Activated effector memory CD4-positive, alpha-beta T cell treated with Interleukin-2 at 50 U/mL for 16 hours (primary cell): ENCODE measurements at places on chromosomes 12 and 14.
A peak's percentile ranks its signal among the peaks of the same experiment; 100 is the strongest.

- DNase-seq, result peak; percentile 23
These were observed 8.4 kb downstream of the PAPLN start for GRCh38 chr14:73245480-73246325.

DNA sequence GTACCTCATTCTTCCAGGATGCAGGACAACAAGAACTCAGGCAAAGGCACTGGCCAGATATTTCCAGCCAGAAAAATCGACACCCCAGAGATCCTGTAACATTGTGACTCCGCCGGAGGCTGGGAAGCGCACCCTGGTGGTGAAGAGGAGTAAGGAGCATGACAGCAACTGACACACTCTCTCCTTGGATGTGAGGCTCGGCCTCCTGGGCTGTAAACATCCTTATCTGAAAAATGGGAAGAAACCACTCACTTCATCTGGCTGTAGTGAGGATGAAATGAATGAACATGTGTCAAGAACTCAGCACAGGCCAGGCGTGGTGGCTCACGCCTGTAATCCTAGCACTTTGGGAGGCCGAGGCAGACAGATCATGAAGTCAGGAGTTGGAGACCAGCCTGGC lies 27.5 kb downstream of the TCHP start:
- peak; percentile 5 for DNase-seq

GRCh38 chr12:69987579-69988091 lies 162.6 kb downstream of the MYRFL start:
- no peak for DNase-seq

GRCh38 chr12:18139254-18139653 lies 49.3 kb upstream of the RERGL start:
- no peak for DNase-seq

DNA sequence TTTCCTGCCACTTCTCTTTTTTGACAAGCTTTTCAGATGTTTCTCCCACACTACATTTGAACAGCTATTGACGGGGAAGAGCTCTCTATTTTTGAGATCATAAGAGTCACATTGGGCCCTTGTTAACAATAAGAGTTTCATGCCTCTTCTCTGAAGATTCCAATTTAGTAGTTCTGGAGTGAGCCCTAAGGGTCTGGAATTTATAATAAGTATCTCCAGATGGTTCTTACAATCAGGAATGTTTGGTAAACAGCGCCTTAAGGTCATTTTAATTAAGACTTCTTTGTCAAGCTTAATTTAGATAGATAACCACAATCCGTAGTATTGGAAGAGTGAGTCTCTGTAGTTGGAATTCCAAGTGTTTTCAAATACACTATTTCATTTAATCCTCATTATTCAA lies 60.6 kb upstream of the HECTD1 start:
- DNase-seq, result no peak

DNA sequence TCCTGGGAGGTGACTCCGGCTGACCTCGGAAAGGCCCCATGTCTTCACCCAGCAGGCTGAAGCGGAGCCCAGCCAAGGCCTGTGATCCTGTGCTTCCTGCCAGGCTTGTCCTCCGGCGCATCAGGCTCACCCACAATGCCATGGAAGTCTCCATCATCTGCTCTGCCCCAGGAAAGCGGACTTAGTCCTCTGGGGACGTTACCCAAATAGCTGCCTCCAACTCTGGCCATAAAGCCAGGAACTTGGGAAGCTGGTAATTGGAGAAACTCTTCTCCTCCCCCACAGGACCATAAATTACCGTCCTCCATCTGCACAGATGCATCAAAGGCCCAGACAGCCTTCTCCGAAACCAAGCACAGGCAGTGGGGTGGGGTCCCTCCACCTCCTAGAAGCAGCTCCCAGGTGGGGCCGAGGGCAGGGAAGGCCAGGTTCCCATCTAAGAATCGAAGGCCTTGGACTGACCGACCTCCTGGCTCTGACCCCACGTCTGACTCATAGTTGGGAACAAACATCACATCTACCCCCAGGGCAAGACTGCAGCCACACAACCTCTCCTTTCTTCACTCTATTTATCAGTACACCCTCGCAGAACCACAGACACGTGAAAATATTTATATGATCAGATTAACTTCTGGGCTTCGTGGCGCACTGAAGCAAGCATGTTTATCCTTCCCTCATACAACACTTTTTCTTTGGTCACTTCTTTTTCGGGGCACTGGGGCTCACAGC lies 56.4 kb downstream of the PITPNM2 start:
- no peak for DNase-seq

DNA sequence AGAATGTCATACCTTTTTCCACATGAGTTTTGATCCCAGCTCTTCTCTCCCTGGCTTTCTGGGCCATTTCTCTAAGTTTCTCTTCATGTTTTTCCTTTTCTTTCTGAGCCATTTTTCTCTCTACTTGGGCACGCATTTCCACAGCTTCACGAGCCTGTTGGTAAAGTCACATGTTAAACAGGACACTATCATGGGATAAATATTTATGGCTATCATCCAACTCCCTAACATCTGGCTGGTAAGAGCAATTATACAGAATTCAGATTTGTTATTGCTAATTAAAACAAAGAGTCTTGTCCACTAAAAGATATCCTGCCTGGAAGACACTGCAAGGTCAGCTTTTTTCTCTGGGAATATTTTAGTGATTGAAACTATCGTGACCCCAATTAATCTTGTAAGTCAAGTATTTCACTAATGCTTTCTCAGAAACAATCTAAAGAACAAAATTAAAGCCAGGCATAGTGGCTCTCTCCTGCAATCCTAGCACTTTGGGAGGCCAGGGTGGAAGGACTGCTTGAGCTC lies 23.1 kb downstream of the SLIRP start:
- DNase-seq, result no peak

DNA sequence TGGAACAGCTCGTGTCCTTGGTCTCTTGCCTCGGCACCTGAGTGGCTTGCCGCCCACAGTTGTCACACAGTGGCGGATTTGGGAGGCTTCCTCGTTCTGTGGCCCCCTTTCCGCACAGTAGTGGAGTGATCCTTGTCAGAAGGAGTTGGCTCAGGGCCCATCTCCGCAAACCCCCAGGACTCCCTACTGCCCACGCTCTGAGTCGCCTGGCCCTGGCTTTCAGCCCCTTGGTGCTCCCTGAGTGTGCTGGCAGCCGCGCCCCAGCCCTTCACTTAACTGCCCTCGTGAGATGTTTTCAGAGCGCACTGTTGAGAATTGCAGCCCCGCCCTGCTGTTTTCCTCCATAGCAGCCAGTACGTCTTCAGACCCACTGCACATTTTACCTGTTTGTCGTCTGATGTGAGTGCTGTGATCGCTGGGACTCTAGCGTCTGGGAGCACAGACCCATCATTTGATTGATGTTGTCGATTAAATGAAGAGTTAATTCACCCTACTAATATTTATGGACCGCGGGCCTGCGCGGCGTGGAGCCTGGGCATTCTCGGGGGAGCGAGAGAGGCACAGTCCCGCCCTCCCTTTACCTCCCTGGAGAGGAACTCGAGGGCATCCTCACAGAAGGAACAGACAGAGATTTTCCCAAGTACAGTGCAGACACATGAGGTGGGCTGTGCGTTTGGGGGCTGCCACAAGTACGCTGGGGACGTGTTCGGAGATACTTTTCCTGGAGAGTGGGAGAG lies 91.8 kb downstream of the DDX51 start:
- no peak for DNase-seq

GRCh38 chr12:7042842-7043241 lies 17.7 kb upstream of the C1S start:
- DNase-seq, result no peak

GRCh38 chr12:69898236-69898635 lies 73.2 kb downstream of the MYRFL start:
- DNase-seq, result no peak

DNA sequence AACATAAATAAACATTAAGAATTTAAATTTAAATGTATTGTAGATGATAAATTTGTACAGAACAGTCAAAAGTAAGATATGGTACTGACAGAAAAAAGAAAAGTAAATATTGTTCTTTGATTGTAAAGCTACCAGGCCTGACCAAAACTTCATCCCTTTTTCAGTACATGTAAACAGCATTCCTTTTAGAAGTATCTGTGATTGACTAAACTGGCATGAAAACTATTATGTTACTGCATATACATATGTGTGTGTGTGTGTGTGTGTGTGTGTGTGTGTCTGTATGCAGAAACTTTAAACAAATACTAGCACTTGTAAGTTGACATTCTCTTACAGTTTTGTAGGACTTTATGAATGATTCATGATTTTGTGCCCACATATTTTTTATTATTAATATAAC lies 270.9 kb downstream of the C12orf50 start:
- no peak for DNase-seq

DNA sequence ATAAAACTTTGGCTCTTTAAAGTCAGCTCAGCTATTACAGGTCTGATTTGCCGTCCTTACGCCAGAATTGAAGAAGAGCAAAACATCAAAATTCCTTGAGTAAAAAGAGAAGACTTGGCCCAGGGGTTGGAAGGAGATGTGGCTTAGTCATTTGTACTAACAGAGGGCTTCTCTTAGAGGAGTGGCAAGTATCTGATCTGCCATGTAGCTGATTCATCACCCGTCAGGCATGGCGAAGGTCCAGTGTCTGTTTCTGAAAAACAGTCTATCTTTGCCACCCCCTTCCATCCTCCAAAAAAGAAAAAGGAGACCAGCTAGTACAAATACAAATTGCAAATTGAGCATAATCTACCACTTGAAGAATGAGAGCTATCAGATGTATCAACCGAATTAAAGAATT lies 91.9 kb downstream of the RAD52 start:
- no peak for DNase-seq

GRCh38 chr12:89657066-89657465 lies 51.6 kb downstream of the ATP2B1 start:
- no peak for DNase-seq

GRCh38 chr14:89042021-89042420 lies 217.6 kb downstream of the TTC8 start:
- no peak for DNase-seq

- DNase-seq, result no peak
These were observed 123.5 kb downstream of the TTC8 start for GRCh38 chr14:88947646-88948598.

DNA sequence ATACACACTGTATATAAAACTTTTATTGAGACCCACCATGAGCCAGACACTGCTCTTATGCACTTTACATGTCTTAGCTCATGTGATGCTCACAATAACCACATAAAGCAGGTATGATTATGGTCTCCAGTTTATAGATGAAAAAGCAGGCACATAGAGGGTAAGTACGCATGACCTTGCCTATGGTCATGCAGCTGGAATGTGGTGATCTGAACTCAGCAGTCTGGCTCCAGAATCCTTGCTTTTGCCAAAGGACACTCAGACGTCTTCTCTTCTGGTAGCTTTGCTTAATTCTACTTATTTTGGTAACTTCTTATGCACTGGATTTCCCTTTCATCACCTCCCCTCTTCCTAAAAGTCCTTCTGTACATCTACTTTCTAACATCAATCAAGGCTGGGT lies 103.3 kb upstream of the CRY1 start:
- DNase-seq, result no peak

- DNase-seq, result no peak
These were observed 38.2 kb downstream of the ZFYVE21 start for GRCh38 chr14:103753774-103754173.

GRCh38 chr12:16238661-16239060 lies 38.8 kb downstream of the SLC15A5 start:
- no peak for DNase-seq

DNA sequence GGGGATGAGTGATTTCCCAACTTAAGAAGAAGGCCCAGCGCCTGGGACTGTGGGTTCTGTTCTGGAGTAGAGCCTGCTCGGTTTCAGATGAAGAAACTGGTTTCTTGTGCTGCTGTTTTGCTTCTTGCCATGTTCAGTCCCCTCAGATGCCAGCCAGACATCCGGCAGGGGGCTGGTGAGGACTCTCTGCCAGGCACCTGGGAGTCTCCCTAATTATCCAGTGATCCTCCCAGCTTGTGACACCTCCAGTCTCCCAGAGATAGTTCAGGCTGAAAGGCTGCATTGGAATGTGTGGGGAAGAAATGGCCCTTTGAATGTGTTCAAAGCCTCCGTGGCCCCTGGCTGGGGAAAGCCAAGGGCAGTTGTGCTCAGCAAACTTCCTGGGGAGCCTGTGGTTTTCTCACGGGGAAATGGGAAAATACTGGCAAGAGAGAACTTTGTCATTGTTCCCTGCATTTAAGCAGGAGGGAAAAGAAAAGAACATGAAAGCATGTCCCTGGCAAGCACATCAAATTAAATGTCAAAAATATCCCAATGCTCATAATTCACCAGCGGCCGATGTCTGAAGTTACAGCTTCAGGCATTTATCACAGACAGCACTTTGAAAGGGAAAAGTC lies 8.5 kb upstream of the SERPINA12 start:
- DNase-seq, result no peak

DNA sequence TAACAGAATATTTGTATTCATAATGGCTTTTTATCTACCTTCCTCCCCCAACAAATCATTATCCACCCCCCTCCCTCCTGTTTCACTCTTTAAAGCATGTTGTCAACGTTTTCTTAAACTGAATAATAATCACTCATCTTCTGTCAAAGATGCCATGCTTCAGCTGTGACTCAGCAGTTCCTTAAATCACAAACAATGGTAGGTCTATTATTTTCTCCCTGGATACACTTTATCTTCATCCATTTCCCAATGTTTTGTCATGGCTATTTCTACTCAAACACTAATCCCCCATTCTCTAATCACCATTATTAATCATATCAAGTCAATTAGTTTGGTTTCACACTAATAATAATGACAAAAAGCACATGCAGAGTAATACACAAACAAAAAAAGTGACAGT lies 6.5 kb downstream of the CLEC12B start:
- no peak for DNase-seq

DNA sequence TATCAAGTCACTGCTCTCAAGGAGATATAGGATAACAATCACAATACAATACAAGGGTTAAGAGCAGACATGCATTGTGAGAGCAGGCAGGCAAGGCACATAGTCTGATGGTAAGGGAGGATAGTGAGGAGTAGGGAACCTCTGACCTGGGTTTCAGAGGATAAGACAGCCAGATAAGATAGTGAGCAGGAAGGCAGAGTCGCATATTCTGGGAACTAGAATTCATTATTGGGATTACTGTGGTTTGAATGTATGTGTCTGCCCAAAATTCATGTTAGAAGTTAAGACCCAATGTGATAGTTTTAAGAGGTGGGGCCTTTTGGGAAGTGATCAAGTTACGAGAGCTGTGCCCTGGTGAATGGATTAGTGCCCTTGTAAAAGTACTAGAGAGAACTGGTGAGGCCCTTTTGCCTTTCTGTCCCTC lies 14.4 kb upstream of the ATF1 start:
- DNase-seq, result no peak

- DNase-seq, result no peak
These were observed 376.2 kb downstream of the DPF3 start for GRCh38 chr14:72517736-72518135.

- DNase-seq, result no peak
These were observed 56.5 kb upstream of the DLK1 start for GRCh38 chr14:100670017-100670752.

- no peak for DNase-seq
These were observed 321.2 kb downstream of the ADGRD1 start for GRCh38 chr12:131274906-131275305.

DNA sequence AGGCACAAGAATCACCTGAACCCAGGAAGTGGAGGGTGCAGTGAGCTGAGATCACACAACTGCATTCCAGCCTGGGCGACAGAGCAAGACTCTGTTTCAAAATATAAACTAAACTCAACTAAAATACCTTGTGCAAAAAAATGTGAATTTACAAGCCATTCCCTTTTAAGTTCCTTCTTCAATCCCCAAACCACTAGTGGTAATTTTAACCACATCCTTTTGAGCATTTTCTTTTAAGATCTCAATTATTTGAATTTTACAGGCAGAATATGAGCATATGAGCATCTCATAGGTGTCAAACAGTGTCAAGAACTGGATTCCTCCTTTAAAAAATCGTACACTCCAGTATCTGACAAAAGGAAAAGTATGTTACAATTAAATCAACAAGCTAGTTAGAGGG lies 57.0 kb upstream of the NPFF start:
- no peak for DNase-seq

- DNase-seq, result no peak
These were observed 870.6 kb downstream of the NRXN3 start for GRCh38 chr14:79040790-79041189.
